ENCODE measurements at places on chromosomes 6 and 20. TPM values are rescaled to one million over a fixed set of nuclear protein-coding genes. Genes with fewer than 3 reads are reported as not detected.

BFSP1 gene
- polyA plus RNA-seq, result 0.42 TPM

COL10A1 gene
- not detected for polyA plus RNA-seq

OR2B2 gene
- polyA plus RNA-seq, result not detected

ADAT2 gene
- polyA plus RNA-seq, result 62.5 TPM

DYNLT2 gene
- 7.2 TPM for polyA plus RNA-seq

DNA sequence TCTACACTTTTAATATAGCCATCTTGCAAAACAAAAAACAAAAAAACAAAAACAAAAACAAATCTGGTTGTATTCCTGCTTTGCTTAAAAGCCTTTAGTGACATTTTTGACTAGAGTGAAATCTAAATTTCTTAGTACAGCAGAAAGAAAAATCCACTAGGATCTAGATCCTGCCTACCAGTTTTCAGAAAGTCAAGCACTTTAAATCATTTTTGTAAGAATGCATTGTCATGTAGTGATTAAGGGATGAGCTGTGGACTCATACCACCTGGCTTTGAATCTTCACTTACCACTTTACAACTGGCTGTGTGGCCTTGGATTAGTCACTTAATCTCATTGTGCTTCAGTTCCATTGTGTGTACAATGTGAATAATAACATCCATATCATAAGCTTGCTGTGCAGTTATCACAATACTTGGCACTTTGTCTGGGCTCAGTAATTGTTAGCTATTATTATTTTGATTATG is 4.0 kb downstream of the MKKS start:
- DNase-seq, result no peak

DNA sequence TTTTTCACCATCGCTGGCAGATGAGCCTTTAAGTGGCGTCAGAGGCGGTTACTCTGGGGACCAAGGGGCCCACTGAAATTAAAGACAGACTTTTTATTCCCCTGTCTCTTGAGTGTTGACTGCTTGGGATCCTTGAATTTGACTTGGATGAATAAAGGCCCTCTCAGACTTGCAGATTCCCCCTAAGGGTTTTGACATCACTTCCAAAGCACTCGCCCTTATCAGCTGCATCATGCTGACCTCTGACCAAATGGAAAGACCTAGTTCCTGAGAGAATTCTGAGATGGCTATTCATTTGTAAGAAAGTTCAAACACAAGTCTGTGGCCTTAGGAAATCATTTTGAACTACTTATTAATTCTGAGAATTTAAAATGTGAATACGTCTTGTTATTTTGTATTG is 13.5 kb upstream of the MOXD1 start:
- no peak for DNase-seq

DNA sequence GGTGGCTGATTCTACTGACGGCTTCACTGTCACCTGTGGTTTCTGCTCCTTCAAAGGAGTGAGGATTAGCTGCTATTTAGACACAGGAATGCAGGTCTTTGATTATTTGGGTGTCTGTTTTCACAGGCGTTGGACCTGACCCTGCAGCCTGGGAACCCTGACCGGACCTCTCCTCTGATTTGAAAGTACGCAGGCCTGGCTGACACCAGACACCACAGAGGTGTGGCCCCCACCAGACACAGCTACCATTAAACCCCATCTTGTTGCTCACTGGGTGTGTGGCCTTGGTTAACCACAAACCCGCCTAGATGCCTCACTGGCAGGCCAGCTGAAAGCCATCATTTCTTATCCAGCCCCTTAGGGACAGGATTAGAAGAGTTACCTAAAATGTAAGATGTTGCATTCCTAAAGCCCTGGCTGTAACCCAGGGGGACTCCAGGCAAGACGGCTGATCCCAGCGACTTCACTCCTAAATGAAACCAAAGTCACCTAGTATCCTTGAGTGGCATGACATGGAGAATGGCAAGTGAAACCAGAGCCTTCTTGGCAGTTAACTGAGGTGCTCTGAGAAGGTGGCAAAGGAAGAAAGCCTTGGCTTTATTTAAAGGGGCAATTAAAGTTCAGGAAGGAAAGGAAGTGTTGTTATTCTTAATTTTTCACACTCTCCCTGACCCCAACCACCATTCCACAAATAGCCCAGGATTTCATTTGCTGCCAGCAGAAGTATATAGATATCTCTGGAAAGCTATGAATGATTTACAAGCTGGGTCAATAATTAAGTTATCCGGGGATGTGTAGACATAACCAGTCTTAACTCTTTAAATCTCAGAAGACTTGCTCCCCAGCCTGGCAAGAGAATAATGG is 169.9 kb downstream of the QRSL1 start:
- DNase-seq, result no peak

- no peak for DNase-seq
These were observed 22.9 kb downstream of the IRF4 start for GRCh38 chr6:414447-414846.

DNA sequence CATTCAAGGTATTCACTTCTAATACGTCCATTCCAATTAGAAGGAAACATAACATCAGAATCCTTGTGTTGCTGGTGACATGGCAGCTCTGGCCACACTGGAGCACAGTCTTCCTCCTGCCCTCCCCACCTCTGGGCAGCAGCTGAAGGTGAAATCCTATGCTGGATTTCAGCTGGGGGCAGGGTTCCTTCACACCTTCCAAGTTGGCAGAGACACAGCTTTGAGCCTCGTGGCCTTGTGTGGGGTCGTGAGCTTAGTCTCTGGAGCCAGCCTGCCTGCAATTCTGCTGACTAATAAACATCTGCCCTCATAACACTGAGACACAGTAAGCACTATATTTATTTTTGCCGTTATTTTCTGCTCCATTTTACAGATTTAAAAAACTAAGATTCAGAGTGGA is 218.9 kb upstream of the RIN2 start:
- no peak for DNase-seq

DNA sequence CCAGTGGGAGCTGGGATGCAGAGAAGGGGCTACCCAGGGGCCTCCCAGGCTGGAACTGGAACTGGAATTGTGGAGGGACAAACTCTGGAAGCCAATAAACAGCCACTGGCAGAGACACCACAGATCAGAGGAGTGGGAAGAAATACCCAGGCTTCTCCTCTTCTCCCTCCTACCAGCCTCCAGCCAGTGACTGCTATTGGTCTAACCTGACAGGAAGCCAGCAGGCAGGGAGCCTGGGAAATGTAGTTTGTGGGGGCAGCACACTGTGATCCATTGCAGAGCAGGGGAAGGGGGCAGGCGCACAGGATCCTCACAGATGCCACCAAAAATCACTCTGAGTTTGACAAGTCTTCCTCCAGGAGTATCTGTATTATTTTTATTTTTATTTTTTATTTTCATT is 12.1 kb upstream of the MLN start:
- DNase-seq, result peak; percentile 75

DNA sequence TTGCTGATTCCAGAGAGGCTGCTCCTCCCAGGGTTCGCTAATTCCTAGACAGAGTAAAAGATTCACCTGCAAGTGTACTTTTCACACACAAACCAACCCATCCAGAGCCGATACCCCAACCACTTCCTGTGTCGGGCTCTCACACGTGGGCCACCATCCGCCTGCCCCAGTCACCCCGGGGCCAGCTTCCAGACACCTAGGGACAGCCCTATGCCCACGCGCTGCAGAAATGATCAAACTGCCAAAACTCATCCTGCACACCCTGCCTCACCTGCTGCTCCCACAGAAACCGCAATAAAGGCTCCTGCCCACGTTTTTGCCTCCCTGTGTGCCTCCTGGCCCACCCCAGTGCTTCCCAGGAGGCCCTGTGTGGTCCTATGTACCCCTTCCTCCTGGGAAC is 59.5 kb downstream of the PSMG4 start:
- no peak for DNase-seq

DNA sequence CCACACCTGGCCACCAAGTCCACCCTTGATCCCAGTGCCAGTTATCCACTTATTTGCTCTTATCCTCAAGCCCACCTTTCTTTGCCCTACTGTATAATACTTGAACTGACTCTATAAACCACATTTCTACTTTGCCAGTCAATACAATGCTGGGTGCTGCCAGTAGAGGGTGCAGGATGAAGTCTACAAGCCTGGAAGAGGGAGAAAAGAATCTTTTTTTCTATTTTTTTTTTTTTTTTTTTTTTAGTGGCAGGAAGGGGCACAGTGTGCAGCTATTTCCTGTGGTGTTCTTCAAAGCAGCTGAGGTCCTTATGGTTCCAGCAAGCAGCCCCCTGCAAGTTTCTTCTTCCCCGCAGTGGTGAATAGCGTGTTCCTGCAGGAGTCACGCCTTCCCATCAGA is 22.2 kb upstream of the GABRR1 start:
- DNase-seq, result peak; percentile 20

DNA sequence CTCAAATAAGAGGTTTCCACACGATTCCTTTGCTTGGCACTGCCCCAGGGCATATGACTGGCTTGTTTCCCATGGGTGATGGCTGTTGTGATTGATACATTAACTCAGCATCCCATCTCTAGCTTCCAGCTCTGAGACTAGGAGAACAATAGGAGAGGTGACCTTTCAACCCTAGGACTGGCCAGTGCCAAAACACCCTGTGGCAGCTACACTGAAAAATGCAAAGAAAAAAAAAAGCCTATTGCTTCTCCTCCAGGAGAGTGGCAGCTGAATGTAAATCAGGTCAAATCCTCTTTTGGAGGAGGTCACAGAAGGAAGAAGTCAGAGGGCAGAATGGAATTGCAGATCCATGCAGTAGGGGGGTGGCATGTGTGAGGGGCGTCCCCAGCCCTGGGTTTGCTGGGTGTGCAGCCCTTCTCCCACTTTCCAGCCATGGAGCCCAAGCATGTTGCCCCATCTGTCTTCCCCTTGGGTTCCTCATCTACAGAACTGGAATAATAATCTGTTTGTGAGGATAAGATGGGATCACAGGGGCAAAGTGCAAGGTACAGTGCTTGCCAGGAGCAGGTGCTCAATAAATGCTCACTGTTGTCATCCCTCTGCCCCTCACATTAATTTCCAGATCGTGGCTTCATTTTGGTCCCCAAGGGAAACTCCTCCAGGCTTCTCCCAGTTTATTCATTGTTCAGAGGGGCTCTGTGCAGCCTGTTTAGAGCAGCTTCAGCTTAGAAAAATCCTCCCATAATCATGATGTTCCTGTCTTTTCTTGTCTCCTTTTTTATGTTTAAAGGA is 245.0 kb upstream of the RIN2 start:
- no peak for DNase-seq

GRCh38 chr6:108118810-108119768 is 44.5 kb upstream of the OSTM1 start:
- no peak for DNase-seq

DNA sequence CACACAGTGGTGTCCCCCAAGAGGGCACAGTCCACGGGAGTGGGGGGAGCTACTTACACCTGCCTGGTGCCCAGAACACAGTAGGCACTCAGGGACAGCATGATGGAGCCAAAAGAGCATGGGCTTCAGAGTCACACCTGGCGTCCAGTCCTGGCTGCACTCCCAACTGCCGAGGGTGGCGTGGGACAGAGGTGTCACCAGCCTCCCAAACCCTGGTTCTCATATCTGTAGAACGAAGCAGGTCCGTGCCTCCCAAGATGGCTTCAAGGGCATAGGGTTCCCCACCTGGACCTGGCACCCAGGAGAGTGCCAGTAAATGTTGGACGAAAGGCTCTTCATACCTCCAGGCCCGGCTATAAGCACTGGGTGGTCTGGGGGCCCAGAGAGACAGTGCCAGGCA is 8.9 kb downstream of the HRH3 start:
- DNase-seq, result no peak

GRCh38 chr6:154499855-154500589 is 10.5 kb downstream of the CNKSR3 start:
- DNase-seq, result no peak

- DNase-seq, result no peak
These were observed 43.4 kb upstream of the BLCAP start for GRCh38 chr20:37571033-37571432.

- DNase-seq, result no peak
These were observed 46.3 kb downstream of the FAM83B start for GRCh38 chr6:54892831-54893230.

- DNase-seq, result no peak
These were observed 232.9 kb downstream of the BCKDHB start for GRCh38 chr6:80339421-80339820.

GRCh38 chr6:47306887-47307286 is 2.8 kb downstream of the TNFRSF21 start:
- no peak for DNase-seq

GRCh38 chr6:91149956-91150705 is 563.3 kb upstream of the MAP3K7 start:
- DNase-seq, result no peak

- no peak for DNase-seq
These were observed 164.9 kb downstream of the EYA2 start for GRCh38 chr20:47059536-47059935.

DNA sequence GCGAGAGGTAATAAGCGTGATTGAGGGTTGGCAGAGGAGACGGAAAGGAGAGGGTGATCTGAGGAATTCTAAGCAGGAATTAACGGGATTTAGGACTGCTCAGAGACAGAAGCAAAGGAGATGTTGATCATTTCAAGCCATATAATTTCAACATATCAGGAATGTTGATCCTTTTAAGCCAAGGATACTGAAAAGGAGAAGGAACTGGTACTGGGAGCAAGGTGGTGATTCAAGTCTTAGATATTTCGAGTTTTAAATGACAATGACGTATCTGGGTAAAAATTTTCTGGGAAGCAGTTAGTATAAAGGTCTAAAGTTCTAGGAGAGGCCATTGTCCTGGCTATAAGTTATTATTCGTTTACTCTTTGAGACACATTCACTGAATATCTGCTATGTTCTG is 91.3 kb upstream of the OGFRL1 start:
- no peak for DNase-seq

DNA sequence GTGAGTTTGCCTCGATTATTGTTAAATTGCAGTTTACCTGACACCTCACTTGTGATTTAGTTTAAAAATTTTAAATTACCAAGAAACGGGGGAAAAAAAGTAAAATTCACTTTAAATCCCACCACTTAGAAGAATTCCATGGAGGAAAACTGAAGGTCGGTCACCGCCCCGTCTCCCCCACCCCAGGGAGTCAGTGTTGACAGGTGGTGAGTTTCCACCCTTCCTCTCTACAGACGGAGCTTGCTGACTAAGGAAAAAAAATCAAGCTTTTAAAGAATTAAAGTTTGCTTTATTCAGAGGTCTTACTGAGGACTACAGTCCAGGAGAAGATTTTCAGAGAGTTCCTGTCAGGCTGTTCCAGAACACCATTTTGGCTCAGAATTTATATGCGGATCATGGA is 42.3 kb downstream of the SLC22A1 start:
- no peak for DNase-seq

DNA sequence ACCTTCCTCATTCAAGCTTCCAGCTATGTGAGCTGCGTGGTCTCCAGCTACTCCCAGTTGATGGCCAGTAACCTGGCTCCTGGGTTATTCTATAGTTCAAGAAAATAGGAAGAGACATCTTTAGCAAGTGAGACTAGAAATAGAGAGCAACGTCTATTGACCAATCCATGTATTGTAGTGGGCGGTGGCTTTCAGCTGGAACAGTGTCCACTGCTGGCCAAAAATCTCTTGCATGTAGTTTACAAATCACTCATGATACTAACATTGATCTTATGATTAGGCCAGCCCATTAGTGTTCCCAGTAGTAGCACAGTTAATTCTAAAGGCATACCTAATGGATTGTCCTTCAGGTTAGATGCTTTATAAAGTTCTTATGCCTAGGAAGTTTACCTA is 58.9 kb upstream of the SCP2D1 start:
- DNase-seq, result no peak

All from K562 (cell line).